ENCODE measurements at places on chromosomes 3 and 15.

DNA sequence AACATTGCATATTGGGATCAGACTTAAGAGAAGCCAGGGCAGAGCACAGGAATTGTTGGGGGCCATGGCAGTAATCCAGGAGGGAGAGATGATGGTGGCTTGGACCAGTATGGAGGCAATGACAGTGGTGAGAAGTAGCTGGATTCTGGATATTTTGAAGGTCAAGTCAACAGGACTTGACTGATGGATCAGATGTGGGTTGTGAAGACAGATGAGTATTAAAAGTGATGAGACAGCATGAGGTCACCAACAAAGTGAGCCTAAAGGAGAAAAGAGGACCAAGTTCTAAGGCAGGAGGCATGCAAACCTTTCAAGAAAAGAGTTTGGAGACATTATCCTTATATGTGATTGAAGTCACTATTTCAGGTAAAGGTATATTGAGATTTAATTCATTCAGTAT, 56.6 kb upstream of the TIPARP start:
- no peak for DNase-seq

DNA sequence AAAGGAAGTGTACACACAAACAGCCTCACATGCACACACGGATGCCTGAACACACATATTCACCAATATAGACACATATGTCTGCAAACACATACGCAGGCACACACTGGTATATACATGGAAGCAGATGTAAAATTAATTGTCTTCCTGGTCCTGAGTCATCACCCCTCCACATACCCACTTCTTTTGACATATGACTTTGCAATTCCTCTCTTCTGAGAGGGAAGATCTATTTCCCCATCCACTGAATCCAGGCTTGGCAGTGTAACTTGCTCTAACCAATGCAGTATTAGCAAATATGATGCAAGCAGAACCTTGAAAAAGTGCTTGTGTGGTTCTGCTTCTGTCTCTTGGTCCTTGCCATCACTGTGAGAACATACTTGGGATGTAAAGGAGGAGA, 76.8 kb upstream of the HRH1 start:
- no peak for DNase-seq

DNA sequence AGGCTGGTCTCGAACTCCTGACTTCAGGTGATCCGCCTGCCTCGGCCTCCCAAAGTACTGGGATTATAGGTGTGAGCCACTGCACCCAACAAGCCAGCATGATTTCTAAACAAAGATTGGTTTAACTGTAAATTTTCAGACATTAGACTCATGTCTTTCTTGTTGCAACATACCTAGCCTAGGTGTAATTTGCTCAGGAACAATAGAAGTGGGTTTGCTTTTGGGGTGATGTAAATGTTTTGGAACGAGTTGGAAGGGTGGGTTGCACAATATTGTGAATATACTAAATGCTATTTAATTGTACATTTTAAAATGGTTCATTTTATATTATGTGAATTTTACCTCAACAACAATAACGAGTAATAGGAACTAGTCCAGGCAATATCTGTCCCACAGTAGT, 7.1 kb downstream of the CCR4 start:
- no peak for DNase-seq

DNA sequence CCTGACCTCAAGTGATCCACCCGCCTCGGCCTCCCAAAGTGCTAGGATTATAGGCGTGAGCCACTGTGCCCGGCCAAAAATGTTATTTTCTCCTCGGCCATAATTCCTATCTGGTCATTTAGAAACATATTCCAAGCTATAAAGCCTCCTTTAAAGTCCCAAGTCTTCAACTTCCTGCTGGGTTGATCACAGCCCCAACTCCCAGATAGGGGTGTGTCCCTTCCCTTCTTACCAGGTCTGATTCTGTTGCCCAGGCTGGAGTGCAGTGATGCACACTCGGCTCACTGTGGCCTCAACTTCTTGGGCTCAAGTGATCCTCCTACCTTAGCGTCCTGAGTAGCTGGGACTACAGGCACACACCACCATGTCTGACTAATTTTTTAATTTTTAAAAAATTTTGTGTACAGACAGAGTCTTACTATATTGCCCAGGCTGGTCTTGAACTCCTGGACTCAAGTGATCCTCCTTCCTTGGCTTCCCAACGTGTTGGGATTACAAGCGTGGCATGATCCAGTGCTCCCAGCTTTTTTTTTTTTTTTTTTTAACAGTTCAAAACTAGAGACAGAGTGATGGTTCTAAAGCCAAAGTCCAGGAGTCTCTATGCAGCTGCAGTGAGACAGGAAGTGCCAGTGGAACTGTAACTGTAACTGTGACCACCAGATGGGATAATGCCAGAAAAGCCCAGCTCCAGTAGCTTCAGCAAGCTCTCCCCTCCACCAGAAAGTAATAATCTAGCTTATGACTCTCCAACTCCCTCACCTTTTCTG, 8.2 kb upstream of the PRKAR2A start:
- no peak for DNase-seq

DNA sequence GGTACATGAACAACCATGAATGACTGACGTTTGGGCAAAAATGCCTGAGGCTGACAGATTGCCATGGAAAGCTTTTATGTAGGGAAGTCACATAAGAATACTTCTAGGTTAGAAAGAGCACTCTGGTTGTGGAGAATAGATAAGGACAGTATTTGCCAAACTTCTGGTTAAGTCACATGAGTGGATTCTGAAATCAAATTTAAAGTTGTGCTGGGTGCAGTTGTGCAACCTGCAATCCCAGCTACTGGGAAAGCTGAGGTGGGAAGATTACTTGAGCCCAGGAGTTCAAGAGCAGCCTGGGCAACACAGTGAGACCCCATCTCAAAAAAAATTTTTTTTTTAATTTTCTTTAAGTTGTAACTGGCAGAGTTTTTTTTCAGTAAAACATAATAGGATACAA, 7.2 kb upstream of the ZNF148 start:
- DNase-seq = no peak
